ENCODE measurements at places on chromosomes 3 and 15.

- DNase-seq = no peak
Observed at GRCh38 chr3:66858656-66859381, 139.3 kb upstream of the KBTBD8 start.

DNA sequence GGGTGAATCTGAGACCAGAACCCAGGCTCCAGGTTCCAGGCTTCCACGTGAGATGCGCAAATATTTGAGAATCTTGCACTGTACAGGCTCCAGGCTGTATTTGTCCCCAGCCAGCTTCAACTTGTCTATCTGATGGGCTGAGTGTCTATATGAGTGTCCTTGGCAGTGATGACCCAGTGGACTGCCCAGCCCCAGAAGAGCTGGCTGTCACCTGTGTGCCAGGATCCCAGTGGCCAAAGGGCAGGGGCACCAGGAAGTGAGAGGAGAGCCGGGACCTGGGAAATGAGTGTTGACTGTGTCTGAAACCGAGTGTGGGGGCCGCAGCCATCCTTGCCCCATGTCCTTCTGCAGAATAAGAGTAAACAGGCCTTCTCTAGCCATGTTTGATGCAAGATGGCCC lies 10.4 kb downstream of the FAH start:
- no peak for DNase-seq

- no peak for DNase-seq
Observed at GRCh38 chr3:148126956-148127355, 570.7 kb upstream of the AGTR1 start.

GRCh38 chr3:53252096-53252946 lies 3.5 kb downstream of the TKT start:
- DNase-seq = no peak
